ENCODE measurements at places on chromosomes 16 and 17. TPM values are rescaled to one million over a fixed set of nuclear protein-coding genes. Genes with fewer than 3 reads are reported as not detected.
A peak's percentile ranks its signal among the peaks of the same experiment; 100 is the strongest.

DNA sequence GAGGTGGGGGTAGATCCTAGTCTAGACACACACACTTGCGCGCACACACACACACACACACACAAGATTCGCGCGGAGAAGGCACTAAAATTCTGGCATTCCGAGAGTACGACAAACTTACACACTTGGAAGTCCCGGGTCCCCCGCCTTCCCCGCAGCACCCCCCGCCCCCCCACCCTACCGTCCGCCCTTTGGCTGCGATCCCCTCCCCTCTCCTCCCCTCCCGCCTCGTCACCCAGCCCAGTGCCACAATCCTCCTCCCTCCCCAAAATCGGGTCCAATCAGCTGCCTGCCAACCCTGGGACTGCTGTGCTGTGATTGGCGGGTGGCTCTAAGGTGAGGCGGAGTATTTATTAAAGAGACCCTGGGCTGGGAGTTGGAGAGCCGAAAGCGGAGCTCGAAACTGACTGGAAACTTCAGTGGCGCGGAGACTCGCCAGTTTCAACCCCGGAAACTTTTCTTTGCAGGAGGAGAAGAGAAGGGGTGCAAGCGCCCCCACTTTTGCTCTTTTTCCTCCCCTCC is at the start of gene SOX9:
TSS of gene SOX9 (plus strand) at position 379 of the 522 bp plus-strand sequence. CDS start 372 bp downstream, outside the sequence.
- H3K27me3 ChIP-seq, result peaks cover 31% of the 10 kb centered on the region
- peak within 1 kb of the TSS; percentile 85 for H3K4me3 ChIP-seq
- DNase-seq, result peak; percentile 42
- no peak within 1 kb of the TSS for H3K27ac ChIP-seq
- H3K36me3 ChIP-seq, result peaks cover 4% of the 10 kb centered on the region

MT1H gene
- not detected for total RNA-seq

DNA sequence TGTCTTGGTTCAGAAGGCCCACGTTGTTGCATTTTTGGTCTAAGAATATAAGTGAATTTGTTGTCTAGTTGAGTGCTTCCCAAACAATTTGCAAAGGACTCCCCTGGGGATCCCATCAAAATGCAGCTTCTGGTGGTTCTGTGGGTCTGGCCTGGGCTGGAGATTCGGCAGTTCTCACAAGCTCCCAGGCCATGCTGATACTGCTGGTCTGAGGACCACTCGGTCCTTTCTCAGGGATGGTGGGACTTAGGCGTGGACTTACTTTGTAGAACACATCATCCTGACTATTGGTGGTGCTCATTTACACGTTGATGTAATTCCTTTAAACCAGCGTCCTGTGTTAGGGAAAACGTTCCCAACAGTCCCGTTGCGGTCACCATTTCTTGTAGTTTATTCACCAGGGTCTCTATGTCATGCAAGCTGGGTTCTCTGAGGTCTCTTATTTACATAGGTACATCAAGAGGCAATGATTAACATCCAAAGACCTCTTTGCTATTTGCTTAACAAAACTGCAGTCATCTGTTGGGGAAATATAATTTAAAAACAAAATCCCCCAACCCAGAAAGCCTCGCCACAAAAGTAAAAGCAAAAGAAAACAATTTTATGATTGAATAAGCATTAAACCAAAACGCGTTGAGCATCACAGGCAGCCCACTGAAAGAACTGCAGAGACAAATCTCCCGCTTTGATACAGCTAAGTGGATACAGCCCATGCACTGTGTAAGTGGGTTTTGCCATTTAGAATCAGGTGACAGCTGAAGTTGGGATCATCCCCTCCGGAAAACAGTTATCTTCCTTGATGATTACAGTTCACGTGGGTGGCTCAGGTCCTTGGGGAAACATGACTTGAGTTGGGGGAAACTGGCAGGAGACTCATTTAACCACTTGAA is 39.0 kb upstream of the SEC14L1 start:
- DNase-seq, result no peak
- peaks cover 12% of the 10 kb centered on the region for H3K4me1 ChIP-seq
- H3K4me3 ChIP-seq, result no peak overlapping the region
- no peak overlapping the region for H3K27ac ChIP-seq
- H3K27me3 ChIP-seq, result peaks cover 2% of the 10 kb centered on the region
- H3K36me3 ChIP-seq, result no peaks in the 10 kb centered on the region

GRCh38 chr17:82098939-82099763 is 1.1 kb upstream of the FASN start:
- H3K27ac ChIP-seq, result peak overlapping the region; percentile 80
- DNase-seq, result no peak
- no peaks in the 10 kb centered on the region for H3K36me3 ChIP-seq
- H3K27me3 ChIP-seq, result peaks cover 7% of the 10 kb centered on the region

GRIN2A gene
- 6.8 TPM for total RNA-seq

CCL17 gene
- total RNA-seq, result not detected

DNA sequence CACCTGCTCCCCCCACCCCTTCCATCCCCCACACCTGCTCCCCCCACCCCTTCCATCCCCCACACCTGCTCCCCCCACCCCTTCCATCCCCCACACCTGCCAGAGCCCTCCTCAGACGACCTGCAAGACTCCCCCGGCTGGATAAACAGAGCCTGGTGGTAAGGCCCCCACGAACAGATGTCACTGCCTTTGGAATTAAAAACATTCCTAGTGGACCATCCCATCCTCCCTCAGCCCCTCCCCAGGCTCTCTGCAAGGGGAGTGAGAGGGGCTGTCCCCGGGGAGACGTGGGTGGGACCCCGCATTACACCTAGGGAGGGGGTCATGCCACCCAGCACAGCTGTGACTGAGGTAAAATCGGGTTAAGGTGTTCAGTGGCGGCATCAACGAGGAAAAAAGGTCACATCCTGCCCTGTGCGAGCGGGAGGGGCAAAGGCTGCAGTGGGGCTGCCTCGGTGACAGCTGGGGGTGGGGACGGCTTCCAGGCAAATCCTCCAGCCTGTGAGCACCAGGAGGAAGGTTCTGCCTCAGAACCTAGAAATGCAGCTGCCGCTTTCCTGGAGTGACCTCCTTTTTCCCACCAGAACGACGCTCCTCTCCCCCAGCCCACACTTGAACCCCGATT is 38.7 kb downstream of the TIMM22 start:
- H3K36me3 ChIP-seq, result no peaks in the 10 kb centered on the region
- H3K4me1 ChIP-seq, result peaks cover 31% of the 10 kb centered on the region
- peaks cover 20% of the 10 kb centered on the region for H3K27me3 ChIP-seq
- H3K27ac ChIP-seq, result peak overlapping the region; percentile 92
- DNase-seq, result peak; percentile 72

- H3K27me3 ChIP-seq, result no peaks in the 10 kb centered on the region
- H3K4me1 ChIP-seq, result peaks cover 2% of the 10 kb centered on the region
- no peak overlapping the region for H3K4me3 ChIP-seq
- H3K36me3 ChIP-seq, result no peaks in the 10 kb centered on the region
- no peak overlapping the region for H3K27ac ChIP-seq
Observed at GRCh38 chr17:76053246-76054111, 18.8 kb downstream of the SRP68 start.

ALOX15 gene
- not detected for total RNA-seq

- peaks cover 47% of the 10 kb centered on the region for H3K4me1 ChIP-seq
- peaks cover 2% of the 10 kb centered on the region for H3K27me3 ChIP-seq
- DNase-seq, result no peak
- no peak overlapping the region for H3K4me3 ChIP-seq
Observed at GRCh38 chr17:967122-967521, 12.5 kb downstream of the NXN start.

GRCh38 chr17:11924076-11924475 is 73.2 kb downstream of the ZNF18 start:
- no peaks in the 10 kb centered on the region for H3K27me3 ChIP-seq
- no peak for DNase-seq
- no peak overlapping the region for H3K27ac ChIP-seq
- no peaks in the 10 kb centered on the region for H3K36me3 ChIP-seq
- H3K4me1 ChIP-seq, result no peaks in the 10 kb centered on the region

GRCh38 chr17:47720754-47721533 is 12.1 kb upstream of the TBX21 start:
- H3K27ac ChIP-seq, result no peak overlapping the region
- peaks cover 11% of the 10 kb centered on the region for H3K4me1 ChIP-seq
- DNase-seq, result no peak
- H3K4me3 ChIP-seq, result no peak overlapping the region
- H3K27me3 ChIP-seq, result peaks cover 18% of the 10 kb centered on the region

GRCh38 chr16:76387994-76388393 is 110.8 kb downstream of the CNTNAP4 start:
- H3K4me1 ChIP-seq, result no peaks in the 10 kb centered on the region
- no peak for DNase-seq
- no peak overlapping the region for H3K4me3 ChIP-seq
- no peaks in the 10 kb centered on the region for H3K36me3 ChIP-seq
- H3K27ac ChIP-seq, result no peak overlapping the region

DNA sequence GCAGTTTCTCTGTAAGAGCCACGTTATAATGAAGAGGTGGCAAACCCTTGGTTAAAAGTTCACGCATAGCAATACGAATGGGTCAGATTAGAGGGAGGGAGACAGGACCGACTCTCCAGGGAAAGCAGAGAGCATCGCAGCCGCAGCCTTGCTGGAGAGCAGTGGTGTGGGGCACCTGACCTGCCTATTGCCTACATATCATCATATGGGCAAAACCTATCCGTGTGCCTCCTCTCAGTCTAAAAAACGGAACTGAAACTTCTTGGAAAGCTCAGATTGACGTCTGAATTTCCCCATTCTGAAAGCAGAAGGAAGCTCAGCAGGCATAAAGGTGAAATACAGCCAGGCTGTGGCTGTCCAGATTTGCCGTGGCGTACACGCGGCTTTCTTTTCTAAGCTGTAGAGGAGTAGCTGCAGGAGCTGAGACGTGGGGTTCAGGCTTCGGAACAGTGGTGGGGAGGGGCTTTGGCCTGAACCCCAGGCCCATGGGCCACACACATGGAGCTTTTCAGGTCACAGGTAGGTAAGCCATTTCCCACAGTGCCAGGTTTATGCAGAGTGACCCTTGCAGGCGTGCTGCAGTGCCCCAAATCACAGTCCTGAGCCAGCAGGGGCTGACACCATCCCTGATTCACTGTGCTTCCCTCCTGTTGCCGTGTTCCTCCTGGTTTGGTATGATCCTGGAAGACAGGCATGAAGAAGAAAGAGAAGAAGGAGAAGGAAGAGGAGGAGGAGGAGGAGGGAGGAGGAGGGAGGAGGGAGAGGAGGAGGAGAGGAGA is 41.6 kb upstream of the TNRC6C start:
- H3K36me3 ChIP-seq, result peaks cover 5% of the 10 kb centered on the region
- H3K27me3 ChIP-seq, result peaks cover 11% of the 10 kb centered on the region
- DNase-seq, result no peak
- peak overlapping the region; percentile 64 for H3K27ac ChIP-seq
- peak overlapping the region; percentile 36 for H3K4me3 ChIP-seq

HOXB7 gene
- 0.64 TPM for total RNA-seq

DNA sequence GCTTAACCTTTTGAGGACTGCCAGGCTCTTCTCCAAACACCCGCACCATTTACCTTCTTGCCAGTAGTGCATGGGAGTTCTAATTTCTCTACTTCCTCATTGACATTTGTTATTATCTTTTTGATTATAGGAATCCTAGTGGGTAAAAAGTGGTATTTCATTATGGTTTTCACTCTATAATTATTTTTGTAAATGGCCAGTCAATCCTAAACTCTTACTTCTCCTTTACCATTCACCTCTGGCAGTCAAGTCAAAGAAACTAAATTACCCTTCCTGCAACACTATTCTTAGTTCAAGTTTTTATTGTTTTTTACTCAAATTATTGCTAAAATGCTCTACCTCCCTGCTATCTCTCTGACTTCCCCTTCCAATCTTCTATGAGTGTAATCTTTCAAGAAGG is 29.8 kb upstream of the ANKFY1 start:
- no peak overlapping the region for H3K4me3 ChIP-seq
- no peak overlapping the region for H3K27ac ChIP-seq
- H3K36me3 ChIP-seq, result no peaks in the 10 kb centered on the region

DNA sequence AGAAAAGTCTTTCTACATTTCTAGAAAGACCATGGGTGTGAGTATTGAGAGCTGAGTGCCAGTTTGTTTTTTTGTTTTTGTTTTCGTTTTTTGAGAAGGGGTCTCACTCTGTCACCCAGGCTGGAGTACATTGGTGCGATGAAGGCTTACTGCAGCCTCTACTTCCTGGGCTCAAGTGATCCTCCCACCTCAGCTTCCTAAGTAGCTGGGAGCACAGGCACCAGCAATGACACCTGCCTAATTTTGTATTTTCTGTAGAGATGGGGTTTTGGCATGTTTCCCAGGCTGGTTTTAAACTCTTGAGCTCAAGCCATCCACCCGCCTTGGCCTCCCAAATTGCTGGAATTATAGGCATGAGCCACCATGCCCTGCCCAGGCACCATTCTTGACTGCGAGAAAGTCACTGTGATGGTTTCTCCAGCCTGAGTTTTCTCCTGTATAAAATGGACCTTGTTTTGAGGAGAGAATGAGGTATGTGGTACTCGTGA is 673.8 kb downstream of the MAF start:
- H3K36me3 ChIP-seq, result no peaks in the 10 kb centered on the region
- peaks cover 3% of the 10 kb centered on the region for H3K27me3 ChIP-seq
- no peak overlapping the region for H3K27ac ChIP-seq
- H3K4me1 ChIP-seq, result peaks cover 6% of the 10 kb centered on the region
- no peak overlapping the region for H3K4me3 ChIP-seq
- DNase-seq, result no peak

DNA sequence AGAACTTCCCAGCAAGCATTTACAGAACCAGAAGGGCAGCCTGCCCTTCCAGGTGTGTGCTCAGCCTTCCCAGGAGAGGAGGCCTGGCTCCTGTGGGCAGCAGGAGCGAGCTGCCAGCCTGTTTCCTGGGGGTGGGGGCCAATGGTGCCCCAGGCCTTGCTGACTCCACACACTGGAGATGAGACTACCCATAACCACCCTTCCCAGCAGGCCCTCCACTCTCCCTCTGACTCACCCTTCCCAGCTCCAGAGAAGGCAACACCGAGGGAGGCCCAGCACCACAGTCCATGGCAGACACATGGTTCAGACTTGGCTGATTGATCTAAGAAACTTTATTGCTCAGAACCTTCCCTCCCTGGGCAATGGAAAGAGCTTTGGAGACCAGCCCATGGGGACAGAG is 1.8 kb upstream of the PRSS53 start:
- H3K4me1 ChIP-seq, result peaks cover 8% of the 10 kb centered on the region
- no peak overlapping the region for H3K27ac ChIP-seq
- no peaks in the 10 kb centered on the region for H3K36me3 ChIP-seq

BAHCC1 gene
- 111 TPM for total RNA-seq

DNA sequence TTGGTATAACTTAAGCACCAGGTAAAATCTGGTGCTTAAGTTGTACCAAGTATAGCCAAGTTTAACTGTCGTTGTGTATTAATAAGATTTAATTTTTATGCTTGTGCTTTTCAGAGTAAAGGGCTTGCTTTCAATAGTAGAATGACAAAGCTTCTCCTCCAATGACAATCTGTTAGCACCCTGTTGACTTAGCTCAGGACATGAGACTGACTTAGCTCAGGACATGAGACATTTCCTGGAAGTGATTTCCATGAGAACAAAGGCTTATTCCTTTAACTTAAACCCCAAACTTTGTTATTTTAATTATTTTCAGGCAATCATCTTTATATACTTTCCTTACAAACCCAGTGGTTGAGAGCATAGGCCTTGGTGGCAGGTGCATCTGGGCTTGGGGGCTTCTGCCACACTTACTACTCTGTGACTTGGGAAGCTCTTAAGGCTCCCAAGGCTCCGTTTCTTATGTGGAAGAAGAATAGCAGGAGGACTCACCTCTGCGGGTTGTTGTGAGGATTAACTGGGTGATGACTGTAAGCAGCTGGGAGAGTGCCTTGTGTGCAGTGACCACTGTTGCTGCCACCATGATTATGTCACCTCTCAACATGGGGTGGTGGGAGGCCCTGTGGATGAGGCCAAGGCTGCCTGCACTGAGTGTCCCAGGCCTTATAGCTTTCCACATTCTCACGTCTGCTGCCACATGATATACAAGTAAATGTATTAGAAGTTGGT is 59.4 kb upstream of the CMIP start:
- H3K27ac ChIP-seq, result no peak overlapping the region
- H3K4me1 ChIP-seq, result peaks cover 1% of the 10 kb centered on the region
- H3K4me3 ChIP-seq, result no peak overlapping the region
